ENCODE measurements at places on chromosomes 3 and 15.

- no peak for DNase-seq
These were observed 248.6 kb downstream of the RPLP1 start for GRCh38 chr15:69701198-69701597.

DNA sequence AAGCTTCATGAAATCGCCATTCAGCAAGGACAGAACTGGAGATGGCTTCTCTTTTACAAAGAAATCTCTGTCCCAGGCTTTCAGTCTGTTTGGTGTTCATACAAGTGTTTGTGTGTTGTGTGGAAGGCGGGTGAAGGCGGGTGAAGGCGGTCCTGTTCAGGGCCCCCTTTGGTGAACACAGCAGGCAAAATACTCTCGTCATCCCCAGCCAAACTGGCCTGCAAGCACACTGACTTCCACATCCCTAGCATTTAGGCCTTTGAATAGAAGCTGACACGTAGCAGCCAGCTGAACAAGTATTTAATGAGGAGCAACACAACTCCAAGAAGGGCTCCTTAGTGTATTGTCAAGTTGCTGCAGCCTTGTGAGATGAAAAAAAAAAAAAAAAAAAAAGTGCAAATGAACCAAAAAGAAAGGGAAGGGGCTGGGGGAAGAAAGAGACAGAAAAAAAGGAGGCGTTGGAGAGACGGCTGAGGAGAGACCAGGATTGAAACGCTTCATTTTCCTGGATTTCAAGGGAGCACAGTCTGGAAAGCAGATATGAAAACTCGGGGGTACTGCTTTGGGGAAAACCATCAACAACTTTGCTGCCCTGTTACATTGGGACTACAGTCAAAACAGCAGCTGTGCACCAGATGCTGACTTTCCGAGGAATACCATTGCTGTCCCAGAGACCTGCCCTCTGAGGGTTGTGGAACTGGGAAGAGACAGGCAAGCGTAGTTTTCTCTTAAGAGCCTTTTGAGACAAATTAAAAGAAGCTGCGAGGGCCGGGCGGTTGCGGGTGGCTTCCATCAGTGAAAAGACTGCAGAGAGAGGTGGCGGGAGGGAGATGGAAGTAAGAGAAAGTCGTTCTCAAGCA, 74.6 kb downstream of the TGFBR2 start:
- DNase-seq, result no peak

DNA sequence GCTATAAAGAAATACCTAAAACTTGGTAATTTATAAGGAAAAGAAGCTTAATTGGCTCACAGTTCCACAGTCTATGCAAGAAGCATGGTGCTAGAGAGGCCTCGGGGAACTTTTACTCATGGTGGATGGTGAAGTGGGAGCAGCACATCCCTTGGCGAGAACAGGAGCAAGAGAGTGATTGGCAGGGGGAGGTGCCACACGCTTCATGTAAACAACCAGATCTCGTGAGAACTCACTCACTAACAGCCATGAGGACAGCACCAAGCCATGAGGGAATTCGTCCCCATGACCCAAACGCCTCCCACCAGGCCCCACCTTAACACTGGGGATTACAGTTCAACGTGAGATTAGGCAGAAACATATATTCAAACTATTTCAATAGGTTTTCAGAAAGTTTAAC, 28.0 kb downstream of the GABRB3 start:
- DNase-seq, result no peak

- no peak for DNase-seq
These were observed 108.5 kb upstream of the PFN2 start for GRCh38 chr3:150079029-150079739.

GRCh38 chr3:45915518-45916231, 27.6 kb upstream of the CXCR6 start:
- no peak for DNase-seq

DNA sequence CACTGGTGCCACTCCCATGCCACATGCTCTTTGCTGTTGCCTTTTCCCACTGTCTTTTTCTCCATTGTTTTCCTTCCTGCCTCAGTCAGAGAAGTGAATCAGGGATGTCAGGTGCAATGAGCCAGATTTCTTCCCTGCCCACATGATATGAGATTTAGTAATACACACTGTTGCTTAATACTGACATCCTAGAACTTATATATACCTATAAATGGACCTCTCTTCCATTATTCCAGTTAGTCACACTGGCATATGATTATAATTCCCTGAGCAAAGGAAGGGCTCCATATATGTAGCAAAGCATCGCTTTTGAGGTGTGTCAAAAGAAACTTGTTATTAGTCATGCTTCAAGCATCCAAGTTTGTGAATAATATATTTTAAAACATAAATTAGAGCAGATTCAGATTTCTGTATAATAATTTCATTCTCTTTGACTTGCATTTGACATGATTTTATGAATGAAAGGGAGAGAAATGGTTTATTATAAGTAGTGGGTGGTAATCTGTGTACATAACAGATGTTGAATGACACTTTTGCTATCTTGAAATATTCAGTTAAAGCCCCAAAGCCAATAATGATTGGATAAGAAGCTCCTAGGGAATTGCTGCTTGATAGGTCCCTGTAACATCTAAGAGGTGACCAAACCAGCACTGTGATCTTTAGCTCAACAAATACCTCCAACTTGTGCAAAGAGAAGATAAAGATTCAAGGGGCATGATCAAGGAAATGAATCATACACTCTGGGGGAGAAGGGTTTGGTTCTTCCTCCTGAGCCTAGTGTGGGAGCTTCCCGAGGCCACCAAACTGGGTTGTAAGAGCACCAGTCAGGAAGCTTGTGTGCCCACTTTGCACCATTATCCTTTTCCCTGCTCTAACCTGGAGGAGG, 48.6 kb downstream of the CHST2 start:
- no peak for DNase-seq

GRCh38 chr3:126951561-126951960, 31.4 kb upstream of the PLXNA1 start:
- no peak for DNase-seq

DNA sequence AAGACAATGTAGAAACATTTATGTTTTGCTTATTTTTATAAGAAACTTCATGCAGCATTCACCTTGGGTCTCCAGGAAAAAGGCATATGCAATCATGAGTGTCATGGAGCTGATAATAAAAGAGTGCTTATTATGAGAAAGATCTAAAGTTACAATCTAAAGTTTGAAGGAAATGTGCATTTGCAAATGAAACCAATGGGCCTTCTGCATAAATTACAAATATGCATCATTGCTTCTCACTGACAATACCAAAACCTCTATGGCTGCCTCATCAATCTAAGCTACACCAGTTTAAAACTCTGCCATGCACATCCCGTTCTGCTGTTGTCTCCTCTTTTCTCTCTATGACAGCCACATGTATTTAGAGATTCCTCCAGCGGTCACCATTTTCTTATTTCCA, 103.2 kb upstream of the ABI3BP start:
- DNase-seq, result no peak
